ENCODE measurements at places on chromosomes 6 and 20.

DNA sequence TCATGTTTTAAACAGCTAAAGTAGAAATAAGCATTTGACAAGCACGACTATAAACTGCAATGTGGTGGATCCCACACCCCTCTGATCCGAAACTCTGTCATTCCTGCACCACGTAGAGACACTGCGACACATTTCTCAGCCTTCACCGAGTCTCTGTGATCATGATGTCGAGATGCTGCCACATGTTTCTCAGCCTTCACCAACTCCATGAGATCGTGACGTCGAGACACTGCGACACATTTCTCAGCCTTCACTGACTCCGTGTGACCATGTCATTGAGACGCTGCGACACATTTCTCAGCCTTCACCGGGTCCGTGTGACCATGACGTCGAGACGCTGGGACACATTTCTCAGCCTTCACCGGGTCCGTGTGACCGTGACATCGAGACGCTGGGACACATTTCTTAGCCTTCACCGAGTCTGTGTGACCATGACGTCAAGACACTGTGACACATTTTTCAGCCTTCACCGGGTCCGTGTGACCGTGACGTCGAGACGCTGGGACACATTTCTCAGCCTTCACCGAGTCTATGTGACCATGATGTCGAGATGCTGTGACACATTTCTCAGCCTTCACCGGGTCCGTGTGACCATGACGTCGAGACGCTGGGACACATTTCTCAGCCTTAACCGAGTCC lies 143.0 kb downstream of the TTLL2 start:
- DNase-seq, result no peak

- DNase-seq, result no peak
Observed at GRCh38 chr6:52098721-52099120, 11.3 kb upstream of the PKHD1 start.

DNA sequence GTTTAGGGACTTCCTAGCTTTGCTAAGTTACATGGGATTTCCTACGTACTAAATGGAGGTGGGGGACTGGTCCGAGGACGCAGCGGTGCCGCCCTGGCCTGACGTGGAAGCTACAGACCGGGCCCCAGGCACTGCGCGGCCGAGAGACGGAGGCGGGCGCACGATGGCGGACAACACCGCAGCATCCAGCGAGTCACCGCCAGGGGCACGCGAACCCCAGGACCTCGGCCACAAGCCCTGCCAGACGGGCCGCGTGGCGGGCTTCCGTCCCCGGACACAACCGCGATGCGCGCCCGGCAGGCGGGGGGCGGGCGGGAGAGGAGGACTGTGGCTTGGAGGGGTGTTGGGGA lies 1516.9 kb upstream of the DEFB115 start:
- DNase-seq, result no peak

DNA sequence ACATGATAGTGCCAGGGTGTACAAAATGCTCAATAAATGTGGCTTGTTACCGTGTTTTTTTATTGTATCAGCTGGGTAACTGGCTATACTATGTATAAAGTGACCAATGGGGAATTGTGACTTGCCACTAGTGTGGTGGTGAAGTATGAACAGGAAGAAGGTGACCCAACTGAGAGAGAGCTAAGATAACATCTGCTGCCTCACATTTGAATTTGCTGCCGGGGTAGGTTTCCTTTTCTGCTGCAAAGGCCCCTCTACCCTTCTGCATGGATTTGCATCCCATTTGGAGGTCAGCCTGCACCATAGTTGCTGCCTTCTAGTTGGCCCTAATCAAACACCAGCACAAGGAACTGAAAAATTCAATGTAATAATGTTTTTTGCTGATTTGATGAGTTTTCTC lies 24.1 kb downstream of the IL17A start:
- DNase-seq, result no peak

DNA sequence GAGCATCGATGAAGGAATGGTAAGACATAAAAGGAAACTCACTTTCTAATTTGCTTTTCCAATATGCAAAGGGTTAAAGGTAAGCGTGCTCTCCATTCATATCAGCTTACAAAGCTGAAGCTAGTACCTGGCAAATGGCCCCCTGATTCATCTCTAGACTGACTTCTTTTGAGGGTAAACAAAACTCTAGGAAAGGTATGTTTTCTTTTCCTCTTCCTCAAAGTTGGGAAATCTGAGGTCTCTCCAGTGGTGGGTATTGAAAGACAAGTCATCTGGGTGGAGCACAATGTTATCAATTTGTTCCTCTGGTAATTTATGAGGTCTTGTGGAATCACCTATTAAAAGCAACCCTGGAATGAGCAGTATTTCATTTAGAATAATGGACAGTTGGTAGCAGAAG lies 7.9 kb upstream of the FBXO30 start:
- no peak for DNase-seq

GRCh38 chr6:149862922-149863697 lies 1.0 kb downstream of the LRP11 start:
- DNase-seq, result peak; percentile 56

DNA sequence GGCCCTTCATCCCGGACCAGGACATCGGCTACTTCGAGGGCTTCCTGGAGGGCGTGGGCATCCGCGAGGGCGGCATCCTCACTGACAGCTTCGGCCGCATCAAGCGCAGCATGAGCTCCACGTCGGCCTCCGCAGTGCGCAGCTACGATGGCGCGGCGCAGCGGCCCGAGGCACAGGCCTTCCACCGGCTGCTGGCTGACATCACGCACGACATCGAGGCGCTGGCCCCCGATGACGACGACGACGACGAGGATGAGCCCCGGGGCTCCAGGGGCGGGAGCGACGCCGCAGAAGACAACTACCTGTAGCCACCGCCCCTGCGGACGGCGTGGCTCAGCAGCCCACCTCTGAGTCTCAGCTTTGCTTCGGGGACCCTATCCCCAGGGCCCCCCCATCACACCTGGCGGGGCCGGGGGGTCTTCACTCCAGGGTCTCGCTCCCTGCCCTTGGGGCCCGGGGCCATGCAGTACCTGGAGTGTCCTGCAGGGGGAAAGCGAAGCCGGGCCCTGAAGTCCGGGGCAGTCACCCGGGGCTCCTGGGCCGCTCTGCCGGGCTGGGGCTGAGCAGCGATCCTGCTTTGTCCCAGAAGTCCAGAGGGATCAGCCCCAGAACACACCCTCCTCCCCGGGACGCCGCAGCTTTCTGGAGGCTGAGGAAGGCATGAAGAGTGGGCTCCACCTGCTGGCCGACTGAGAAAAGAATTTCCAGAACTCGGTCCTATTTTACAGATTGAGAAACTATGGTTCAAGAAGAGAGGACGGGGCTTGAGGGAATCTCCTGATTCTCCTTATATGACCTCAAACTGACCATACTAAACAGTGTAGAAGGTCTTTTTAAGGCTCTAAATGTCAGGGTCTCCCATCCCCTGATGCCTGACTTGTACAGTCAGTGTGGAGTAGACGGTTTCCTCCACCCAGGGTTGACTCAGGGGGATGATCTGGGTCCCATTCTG lies 20.8 kb upstream of the HCK start:
- peak; percentile 83 for DNase-seq

GRCh38 chr20:57622579-57623381 lies 2.6 kb upstream of the ZBP1 start:
- DNase-seq, result peak; percentile 21

- no peak for DNase-seq
Observed at GRCh38 chr6:158730541-158730907, 80.7 kb downstream of the SYTL3 start.

GRCh38 chr20:11686820-11687543 lies 230.7 kb upstream of the BTBD3 start:
- no peak for DNase-seq

GRCh38 chr6:169252505-169253189 lies 999 bp downstream of the THBS2 start:
- DNase-seq, result no peak

DNA sequence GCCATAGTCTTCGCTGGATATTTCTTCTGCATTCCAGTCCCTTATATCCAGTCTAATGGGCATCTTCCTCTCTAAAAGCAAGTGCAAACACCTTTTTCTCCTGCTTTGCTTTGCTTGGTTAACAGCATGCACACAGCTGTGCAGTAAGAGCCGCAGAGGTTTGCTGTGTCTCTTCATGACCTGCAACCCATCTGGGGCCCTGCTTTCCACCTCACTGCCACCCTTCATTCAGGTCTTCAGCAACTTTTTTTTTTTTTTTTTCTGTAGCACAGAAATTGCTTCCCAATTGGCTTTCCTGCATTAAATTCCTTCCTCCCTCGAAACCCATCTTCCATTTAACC lies 14.4 kb downstream of the NEDD9 start:
- no peak for DNase-seq

DNA sequence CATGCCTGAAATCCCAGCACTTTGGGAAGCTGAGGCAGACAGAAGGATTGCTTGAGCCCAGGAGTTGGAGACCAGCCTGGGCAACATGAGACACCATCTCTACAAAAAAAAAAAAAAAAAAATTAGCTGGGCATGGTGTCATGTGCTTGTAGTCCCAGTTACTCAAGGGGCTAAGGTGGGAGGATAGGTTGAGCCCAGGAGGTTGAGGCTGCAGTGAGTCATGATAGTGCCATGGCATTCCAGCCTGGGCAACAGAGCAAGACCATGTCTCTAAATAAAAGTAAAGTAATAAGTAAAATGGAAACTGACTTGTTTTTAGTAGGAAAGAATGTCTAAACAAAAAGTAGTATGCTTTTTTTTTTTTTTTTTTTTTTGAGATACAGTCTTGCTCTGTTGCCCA lies 240.7 kb downstream of the ARID1B start:
- DNase-seq, result no peak

- DNase-seq, result no peak
Observed at GRCh38 chr20:9344083-9344920, 170.1 kb upstream of the LAMP5 start.

DNA sequence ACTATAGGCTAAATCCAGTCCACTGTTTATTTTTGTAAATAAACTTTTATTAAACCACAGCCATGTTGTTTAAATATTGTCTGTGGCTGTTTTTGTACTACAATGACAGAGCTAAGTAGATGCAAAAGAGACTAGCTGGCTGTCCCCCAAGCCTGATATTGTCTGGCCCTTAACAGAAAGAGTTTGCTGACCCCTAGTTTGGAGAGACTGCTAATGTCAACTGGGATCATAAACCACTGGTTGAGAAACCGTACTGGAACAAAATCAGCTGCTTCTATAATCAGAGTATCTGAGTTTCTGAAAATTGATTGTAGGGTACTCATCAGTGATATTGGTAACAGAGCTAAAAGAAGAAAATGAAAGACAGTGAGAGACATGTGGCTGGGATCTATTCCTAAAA lies 102.6 kb upstream of the FAM184A start:
- DNase-seq, result no peak

GRCh38 chr6:133945158-133945557 lies 7.9 kb upstream of the TBPL1 start:
- DNase-seq, result no peak

DNA sequence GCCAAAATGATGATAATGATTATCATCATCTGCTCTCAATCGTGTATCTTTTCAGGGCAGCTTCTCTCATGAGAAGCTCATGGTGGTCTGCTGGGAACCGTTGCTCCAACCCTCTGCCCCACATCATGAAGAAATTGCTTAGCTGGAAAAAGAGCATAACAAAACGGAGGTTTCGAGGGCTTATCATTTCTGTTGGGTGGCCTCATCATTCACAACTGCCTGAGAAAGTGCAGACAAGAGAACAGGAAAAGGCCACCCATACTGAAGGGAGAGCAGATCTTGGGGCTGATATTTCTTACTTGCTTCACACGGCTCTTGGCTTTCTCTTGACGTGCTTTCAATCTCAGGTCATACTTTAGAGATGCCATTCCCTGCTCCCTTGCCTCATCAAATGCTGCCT lies 471.6 kb downstream of the CD83 start:
- DNase-seq, result no peak

- DNase-seq, result no peak
Observed at GRCh38 chr6:142642651-142643050, 302.3 kb downstream of the HIVEP2 start.

DNA sequence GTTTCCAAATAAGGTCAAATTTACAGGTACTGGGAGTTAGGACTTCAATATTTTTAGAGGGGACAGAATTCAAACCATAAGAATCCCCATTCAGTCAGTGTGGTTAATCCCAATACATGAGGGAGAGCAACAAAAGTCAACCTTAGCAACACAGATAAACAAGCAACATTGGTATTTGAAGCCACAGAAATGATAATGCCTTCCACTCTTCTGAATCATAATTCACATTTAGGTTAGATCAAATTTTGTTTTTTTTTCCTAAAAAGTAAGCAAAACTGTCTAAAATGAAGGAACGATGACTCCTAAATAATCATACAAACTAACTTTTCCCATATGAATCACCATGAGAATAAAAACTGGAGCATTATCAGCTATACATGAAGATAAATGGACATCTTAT lies 246.0 kb upstream of the TENT5A start:
- no peak for DNase-seq

DNA sequence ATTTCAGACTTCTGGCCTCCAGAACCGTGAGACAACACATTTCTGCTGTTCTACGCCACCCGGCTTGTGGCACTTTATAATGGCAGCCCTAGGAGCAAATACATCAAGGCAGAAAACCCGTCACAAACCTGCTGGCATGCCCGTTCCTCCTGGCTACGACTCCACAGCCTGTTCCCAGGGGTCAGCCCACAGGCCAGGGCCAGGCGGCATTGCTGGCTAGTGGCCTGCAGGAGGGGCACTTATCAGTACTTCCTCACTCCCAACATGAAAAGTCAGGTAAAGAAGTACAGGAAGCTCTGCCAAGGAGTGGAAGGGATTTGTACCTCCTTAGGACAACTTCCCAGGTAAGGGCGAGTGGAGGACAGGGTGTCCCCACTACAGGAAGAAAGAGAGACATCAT lies 223.1 kb upstream of the AGPAT4 start:
- no peak for DNase-seq

DNA sequence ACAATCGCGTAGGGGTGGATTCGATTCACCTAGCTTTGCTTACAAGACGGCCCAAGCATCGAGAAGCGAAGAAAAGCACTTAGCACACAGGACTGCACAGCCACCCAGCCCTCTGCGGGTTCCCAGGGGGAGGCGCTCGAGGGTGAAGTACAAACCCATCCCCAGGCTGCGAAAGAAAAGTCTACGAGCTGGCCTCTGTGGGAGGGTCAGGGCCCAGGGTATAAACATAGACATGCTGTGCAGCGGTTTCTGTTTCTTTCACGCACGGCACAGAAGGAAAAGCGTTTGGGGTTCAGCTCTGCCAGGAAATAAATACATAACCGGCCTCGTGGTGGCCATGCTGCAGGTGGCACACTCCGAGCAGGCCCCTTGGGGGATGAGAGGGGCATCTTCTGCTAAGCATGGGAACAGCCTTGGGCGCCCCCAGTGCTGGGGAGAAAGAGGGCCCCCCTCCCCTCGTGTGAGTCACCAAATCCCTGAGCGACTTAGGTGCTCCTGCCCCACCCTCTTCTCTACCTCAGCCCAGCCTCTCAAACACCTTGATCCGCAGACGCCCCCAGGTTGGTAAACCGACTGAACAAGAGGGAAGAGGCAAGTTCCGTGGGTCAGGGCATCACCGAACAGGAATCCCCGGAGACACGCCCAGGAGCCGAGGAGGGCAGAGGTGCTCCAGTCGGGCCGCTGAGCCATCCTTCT lies 91.6 kb upstream of the RIPOR2 start:
- no peak for DNase-seq

- peak; percentile 74 for DNase-seq
Observed at GRCh38 chr20:48827855-48828733, at the start of gene PREX1. Gene PREX1 (minus strand): TSS chr20:48827999. CDS start chr20:48827860, 139 bp downstream.

GRCh38 chr6:84197708-84198107 lies 29.7 kb downstream of the CEP162 start:
- DNase-seq, result no peak

Measured in neural crest cell (in vitro differentiated cells).